SHP77 (cell line): ENCODE measurements at places on chromosomes 1 and 21.

- no peak for DNase-seq
These were observed 123.4 kb downstream of the ETS2 start for GRCh38 chr21:38929142-38929541.

DNA sequence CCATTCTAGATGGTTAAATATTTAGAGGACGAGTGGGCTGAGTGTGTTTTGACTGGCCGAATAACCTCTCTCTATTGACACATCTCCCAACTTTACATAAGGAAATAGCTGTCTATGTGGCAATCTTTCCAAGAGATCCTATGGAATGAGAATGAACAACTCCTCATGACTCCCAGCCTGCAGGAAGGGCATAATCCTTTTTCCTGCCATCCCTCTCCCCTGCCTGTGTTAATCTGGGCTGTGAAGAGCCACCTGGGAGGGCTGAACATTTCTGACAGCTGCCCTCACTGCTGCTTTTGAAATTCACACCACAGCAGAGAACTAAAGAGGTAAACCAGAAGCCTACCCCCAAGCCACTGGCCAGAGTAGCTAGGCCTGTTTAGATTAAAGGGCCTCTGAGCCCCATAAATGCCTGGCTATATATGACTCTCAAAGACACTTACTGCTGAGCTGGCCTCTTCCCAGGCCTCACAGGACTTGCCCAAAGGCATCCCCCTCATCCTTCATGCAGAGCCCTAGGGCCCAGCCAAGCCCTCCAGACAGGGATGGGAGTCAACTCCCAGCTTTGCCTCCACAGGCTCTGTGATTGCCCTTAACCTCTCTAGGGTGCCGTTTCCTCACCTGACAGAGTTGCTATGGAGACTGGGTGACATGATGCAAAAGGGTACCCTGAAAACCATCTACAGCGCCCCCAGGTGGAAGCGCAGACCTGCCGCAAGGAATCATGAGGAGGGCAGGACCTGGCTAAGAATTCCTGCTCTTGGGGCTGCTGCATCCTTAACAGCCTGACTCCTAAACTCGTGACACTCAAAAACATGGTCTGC, 42.0 kb upstream of the LDLRAP1 start:
- DNase-seq: no peak

GRCh38 chr1:40064797-40065499, 24.4 kb downstream of the CAP1 start:
- no peak for DNase-seq

- DNase-seq: no peak
These were observed 19.2 kb upstream of the KCNE2 start for GRCh38 chr21:34344584-34344983.

- no peak for DNase-seq
These were observed 194.0 kb downstream of the NRIP1 start for GRCh38 chr21:14870853-14871149.

DNA sequence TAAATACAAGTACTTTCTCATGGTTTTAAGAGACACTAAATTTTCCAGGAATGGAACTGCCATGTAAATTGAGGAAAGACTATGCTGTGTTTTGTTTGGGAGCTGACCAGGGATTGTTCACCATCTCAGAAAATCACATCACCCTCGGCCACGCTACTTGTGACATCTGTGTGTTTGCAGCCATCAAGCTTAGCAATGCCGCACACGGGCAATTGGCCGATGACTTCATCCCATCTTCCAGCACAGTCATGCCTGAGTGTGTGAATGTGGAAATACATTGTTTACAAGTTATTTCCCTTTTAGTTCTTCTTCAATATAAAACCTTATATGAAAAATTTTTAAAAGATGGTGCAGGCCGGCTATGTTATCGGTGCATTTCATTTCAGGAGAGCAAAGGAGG, 121.6 kb downstream of the GLIS1 start:
- DNase-seq: no peak

DNA sequence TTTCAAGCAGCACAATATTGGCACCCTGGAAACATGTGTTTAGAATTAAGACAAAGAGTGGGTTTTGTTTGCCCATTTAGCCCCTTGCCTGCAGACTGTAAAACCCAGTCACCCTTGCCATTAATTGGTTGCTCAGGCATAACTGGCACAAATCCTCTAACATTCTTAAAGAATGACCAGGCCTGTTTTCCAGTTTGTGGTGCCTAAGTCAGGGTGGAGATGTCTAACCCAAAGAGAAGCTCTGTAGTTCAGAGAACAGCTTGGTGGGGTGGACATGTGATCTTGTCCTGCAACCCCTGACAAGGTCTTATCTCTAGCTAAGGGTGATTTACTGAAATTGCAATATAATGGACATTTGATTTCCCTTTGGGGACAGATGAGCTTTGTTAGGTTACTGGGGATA, 8.8 kb upstream of the ANGPTL7 start:
- no peak for DNase-seq

- no peak for DNase-seq
These were observed 307.1 kb upstream of the RRP15 start for GRCh38 chr1:217977943-217978342.

DNA sequence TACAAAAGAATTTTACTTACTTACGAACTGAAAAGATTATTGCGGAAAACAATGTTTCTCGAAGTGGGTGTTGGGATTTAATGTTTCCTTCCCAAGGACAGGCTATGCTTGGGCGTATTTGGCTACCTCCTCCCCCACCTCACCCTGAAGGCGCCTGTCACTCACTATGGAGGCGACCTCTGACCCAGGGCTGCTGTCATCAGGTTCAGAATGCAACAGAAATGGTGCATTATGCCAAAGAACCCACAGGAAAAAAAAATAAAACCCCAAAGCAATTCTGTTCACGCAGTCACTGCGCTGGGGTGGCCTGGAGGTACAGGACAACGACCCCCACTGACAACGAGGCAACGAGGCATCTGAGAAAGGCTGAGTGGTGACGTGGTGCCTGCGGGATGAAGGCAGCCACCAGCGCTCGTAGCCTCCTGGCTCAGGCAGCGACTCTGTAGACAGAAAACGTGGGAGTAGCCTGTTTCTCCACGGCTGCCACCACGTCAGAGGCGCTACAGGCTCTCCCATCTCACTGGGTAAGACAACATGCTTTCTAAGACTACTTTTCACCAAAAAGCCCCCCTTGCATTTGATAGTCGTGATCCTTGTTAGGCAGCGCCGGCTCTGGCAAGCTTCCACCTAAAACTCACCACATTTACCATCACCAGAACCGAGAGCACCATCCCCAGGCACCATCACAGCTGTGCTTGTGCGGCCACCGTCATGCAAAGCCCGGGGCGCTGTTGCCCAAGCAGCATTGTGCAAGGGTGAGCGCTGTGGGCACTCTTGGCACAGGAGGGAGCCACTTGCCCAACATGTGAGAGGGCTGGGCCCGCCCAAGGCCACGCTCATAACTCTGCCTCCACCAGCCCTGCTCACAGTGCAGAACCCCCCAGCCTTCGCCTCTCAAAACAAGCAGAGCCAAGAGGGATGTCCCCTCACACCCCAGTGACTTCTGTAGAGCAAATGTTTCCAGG, 14.3 kb downstream of the NADK start:
- DNase-seq: no peak

DNA sequence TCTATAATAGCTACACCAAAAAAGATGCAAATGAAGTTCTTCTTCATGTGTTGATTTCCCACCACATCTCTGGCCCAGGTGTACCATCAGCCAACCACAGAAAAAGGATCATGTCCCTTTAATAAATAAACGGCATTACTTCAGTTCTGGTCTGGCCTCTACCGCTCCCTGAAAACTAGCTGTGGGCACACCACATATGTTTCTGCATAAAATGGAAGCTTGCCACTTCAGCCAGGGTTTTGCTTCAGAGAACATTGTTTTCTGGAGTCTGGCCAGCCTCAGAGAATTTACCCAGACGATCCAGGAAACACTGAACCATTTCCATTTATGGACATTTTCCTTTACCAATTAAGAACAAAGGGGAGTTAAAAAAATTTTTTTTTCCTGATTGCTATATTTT, 5.8 kb upstream of the LAMC2 start:
- no peak for DNase-seq

GRCh38 chr21:36717976-36718375, 19.1 kb downstream of the SIM2 start:
- DNase-seq: no peak

DNA sequence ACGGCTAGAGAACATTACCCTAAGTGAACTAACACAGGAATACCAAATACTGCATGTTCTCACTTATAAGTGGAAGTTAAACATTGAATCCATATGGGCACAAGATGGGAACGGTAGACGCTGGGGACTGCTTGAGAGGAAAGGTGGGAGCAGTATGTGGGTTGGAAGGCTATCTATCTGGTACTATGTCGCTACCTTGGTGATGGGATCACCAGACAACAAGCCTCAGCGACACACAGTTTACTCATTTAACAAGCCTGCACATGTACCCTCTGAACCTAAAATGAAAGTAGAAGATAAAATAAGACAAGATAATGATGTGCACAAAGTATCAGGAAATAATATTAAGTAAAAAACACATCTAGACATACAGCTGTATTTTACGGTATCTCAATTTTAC, 819 bp downstream of the PYHIN1 start:
- DNase-seq: no peak

GRCh38 chr1:63486629-63487028, 36.4 kb downstream of the ITGB3BP start:
- DNase-seq: no peak

GRCh38 chr1:18541046-18541795, 60.5 kb downstream of the KLHDC7A start:
- DNase-seq: no peak

DNA sequence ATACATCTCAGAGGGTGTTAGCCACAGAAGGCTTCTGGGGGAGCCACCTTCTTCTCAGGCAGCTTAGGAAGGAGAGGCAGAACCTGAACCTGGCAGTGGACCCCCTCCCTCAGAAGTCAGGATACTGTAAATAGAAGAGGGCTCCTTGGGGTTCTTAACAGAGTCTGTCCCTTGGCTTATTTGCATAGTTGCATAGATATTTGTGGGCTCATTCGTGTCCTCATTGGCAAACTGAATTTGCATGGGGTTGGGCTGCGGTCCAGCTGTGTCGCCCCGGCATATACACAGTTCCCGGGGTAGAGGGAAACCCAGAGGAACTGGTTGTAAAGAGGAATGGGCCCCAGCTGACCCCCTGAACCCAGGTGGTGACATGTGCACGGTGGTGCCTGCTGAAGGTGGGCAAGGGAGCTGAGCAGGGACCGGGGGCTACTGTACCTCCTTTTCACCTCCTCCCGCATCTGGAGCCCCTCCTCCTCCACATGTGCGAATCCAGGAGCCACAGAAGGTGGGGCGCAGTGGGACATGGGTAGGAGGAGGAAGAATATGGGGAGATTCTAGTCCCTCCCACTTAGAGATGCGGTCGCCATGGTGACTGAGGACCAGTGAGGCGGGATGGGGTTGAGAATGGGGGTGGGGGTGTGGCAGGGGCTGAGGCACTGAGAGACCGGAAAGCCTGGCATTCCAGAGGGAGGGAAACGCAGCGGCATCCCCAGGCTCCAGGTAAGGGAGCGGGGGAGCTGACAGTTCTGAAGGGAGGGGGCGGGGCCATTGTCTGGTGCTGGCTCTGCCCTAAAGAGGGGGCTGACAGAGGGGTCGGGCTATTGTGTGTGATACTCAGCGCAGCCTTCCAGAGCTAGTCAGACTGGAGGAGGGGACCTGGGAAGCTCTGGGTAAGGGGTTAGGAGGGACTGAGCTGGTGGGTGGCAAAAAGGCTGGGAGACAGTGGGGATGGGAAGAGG, 3.7 kb upstream of the SEMA4A start:
- DNase-seq: no peak

DNA sequence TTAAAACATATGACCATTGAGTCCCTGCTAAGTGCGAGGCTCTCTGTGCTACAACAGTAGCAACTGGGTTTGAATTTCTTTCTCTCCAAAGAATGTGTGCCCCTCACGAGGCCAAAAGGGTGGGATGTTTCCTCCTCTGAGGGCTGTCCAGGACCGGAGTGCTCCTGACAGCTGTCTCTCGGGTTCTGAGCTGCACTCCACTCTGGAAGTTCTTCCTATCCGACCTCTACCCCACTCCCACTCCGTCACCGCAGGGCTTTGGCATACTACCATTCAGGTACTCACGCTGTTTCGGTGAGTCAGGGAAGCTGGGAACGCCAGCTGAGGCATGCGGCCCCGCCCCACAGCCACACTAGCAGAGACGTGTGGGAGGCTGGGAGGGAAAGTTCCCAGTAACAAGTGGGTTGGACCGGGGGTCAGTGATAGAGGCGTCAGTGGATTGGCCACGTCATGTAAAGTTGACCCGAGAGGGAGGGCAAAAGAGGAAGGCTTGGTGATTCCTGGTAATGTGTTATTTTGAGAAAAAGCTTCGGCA, 705 bp upstream of the SLC50A1 start:
- DNase-seq: peak; percentile 80

GRCh38 chr21:18204931-18205330, 39.7 kb upstream of the CHODL start:
- no peak for DNase-seq
